Left renal pelvis (tissue), 4 donors: ENCODE measurements at places on chromosomes 5 and 9. TPM values are rescaled to one million over a fixed set of nuclear protein-coding genes. Genes with fewer than 3 reads are reported as not detected.

The ARID3C gene
- 0.17 TPM for polyA plus RNA-seq

The COL15A1 gene
- 85.4 TPM for polyA plus RNA-seq

The FEM1C gene
- 21.8 TPM for polyA plus RNA-seq

The LECT2 gene
- polyA plus RNA-seq = 2.6 TPM

The PCDHA1 gene
- polyA plus RNA-seq = 0.06 TPM

The RANBP17 gene
- 10.6 TPM for polyA plus RNA-seq

The SLC6A19 gene
- 24.4 TPM for polyA plus RNA-seq

The DRD1 gene
- not detected for polyA plus RNA-seq

The CDH9 gene
- polyA plus RNA-seq = 61.8 TPM

The SH3GL2 gene
- 6.0 TPM for polyA plus RNA-seq

The ARAP3 gene
- 14.9 TPM for polyA plus RNA-seq

The PCDHGC5 gene
- polyA plus RNA-seq = 1.0 TPM

The SPOCK1 gene
- polyA plus RNA-seq = 5.9 TPM

The GMCL2 gene
- polyA plus RNA-seq = 0.08 TPM

The SPINK7 gene
- polyA plus RNA-seq = not detected

The CAMK2A gene
- 2.4 TPM for polyA plus RNA-seq

The SCGB3A2 gene
- polyA plus RNA-seq = 7.1 TPM

The PCDH1 gene
- polyA plus RNA-seq = 8.8 TPM

The ZCCHC9 gene
- 37.6 TPM for polyA plus RNA-seq

The FGD3 gene
- 4.5 TPM for polyA plus RNA-seq

The LCN1 gene
- polyA plus RNA-seq = not detected

The PTAR1 gene
- polyA plus RNA-seq = 60.6 TPM

The ROR2 gene
- polyA plus RNA-seq = 29.1 TPM

The PTPA gene
- polyA plus RNA-seq = 106 TPM

The TSSK1B gene
- not detected for polyA plus RNA-seq

The TMEM245 gene
- polyA plus RNA-seq = 65.6 TPM

The LCN12 gene
- 54.6 TPM for polyA plus RNA-seq

The DND1 gene
- polyA plus RNA-seq = not detected

The CARD9 gene
- 2.8 TPM for polyA plus RNA-seq

The IFNA21 gene
- polyA plus RNA-seq = not detected

The APBA1 gene
- polyA plus RNA-seq = 13.5 TPM

The PFN3 gene
- polyA plus RNA-seq = not detected

The EPB41L4B gene
- 16.2 TPM for polyA plus RNA-seq

The C5 gene
- polyA plus RNA-seq = 16.9 TPM

The FOXD4L3 gene
- polyA plus RNA-seq = not detected

The TUSC1 gene
- 20.4 TPM for polyA plus RNA-seq

The PCDHGA10 gene
- 4.7 TPM for polyA plus RNA-seq

The FCN2 gene
- 0.27 TPM for polyA plus RNA-seq

The GABBR2 gene
- 4.0 TPM for polyA plus RNA-seq

The KCNN2 gene
- polyA plus RNA-seq = 6.5 TPM

The OTULINL gene
- polyA plus RNA-seq = 10.4 TPM

The ACSL6 gene
- polyA plus RNA-seq = 1.7 TPM

The FTMT gene
- polyA plus RNA-seq = not detected

The BRD8 gene
- polyA plus RNA-seq = 103 TPM

The CER1 gene
- polyA plus RNA-seq = 0.98 TPM

The ARHGEF37 gene
- 6.0 TPM for polyA plus RNA-seq

The PDLIM4 gene
- 36.4 TPM for polyA plus RNA-seq

The PCA3 gene
- polyA plus RNA-seq = 0.11 TPM

The SLC27A6 gene
- 1.3 TPM for polyA plus RNA-seq

The ZNG1A gene
- polyA plus RNA-seq = 78.6 TPM
